ENCODE measurements at places on chromosomes 2 and 18.

GRCh38 chr18:79797518-79798345, at the start of gene KCNG2:
Gene KCNG2 (plus strand): TSS chr18:79797938. CDS start chr18:79863668, 65,730 bp downstream.
- DNase-seq = no peak

DNA sequence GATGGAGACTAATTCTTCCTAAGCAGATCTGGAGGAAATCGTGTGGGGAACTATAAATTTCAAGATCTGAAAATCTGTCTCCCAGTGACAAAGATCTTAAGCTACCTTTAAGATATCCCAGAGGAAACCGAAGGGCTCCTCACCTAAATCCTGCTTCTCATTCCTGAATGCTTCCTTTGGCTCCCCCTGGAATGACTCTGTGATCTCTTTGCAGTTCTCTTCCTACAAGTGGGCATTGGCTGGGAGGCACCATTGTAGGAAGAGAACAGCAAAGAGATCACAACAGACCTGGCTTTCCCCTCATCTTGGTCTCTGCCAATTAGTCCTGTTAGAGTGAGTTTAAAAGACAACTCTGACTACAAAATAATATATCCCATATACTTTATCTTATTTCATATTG, 70.0 kb upstream of the KCNH7 start:
- DNase-seq = no peak

DNA sequence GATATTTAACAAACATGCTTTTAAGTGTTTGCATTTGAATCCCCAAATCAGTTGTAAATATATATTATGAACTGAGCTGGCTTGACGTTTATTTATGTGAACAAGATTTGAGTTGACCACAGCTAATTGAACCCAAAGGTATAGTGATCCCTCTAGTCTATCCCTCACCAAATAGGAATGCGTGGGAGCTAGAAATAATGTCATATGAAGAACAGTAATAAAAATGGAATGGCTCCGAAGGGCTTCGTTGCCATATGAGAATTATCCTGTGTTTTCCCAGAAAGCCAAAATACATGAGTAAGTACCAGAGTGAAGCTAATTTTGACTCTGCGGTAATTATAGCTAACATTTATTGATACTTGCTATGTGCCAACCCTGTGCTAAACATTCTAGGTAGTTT, 142.7 kb downstream of the ADCYAP1 start:
- DNase-seq = no peak

- no peak for DNase-seq
Measured at GRCh38 chr2:181907057-181907456, 15.5 kb downstream of the ITPRID2 start.

- DNase-seq = no peak
Measured at GRCh38 chr2:158043181-158043948, 58.3 kb upstream of the UPP2 start.

GRCh38 chr18:48355276-48356115, 53.7 kb downstream of the ZBTB7C start:
- DNase-seq = no peak

- no peak for DNase-seq
Measured at GRCh38 chr2:238771639-238772038, 76.2 kb upstream of the TWIST2 start.

DNA sequence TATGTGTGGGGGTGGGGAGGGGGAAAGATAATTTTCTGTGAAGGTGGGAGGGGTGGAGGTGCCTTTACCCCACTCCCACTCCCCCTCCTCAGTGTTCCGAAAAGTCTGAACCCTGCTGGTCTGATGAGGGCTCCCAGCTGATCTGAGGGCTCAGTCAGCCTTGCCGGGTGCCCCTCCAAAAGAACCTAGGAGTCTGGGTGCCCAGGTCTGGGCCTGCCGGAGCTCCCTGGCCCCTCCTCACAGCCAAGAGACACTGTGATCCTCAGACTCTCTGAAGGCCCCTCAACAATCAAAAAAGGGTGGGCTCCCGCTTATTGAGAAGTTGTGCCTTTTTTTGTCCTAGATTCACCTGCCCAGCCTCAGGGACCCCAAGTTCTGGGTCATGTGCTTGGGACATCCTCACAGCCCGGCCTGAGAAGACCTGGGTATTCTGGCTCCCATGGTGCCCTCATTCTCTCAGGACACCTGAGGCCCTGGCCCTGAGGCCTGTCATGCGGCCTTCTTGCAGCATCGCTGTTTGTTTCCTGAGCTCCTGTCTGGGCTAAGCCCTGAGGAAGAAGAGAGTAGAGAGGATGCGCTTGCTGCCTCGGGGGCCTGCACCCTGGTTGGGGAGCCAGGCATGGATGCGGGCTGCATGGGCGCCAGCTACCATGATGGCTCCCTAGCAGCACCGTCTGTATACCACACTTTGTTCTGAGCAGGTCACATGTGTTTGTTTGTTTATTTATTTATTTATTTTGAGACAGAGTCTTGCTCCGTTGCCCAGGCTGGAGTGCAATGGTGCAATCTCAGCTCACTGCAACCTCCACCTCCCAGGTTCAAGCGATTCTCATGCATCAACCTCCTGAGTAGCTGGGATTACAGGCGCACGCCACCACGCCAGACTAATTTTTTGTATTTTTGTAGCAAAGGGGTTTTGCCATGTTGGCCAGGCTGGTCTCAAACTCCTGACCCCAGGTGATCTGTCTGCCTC, 44.0 kb downstream of the SDC1 start:
- DNase-seq = no peak

- DNase-seq = no peak
Measured at GRCh38 chr2:239466061-239466754, 65.4 kb upstream of the HDAC4 start.

GRCh38 chr18:28112056-28112470, 64.9 kb downstream of the CDH2 start:
- DNase-seq = no peak

DNA sequence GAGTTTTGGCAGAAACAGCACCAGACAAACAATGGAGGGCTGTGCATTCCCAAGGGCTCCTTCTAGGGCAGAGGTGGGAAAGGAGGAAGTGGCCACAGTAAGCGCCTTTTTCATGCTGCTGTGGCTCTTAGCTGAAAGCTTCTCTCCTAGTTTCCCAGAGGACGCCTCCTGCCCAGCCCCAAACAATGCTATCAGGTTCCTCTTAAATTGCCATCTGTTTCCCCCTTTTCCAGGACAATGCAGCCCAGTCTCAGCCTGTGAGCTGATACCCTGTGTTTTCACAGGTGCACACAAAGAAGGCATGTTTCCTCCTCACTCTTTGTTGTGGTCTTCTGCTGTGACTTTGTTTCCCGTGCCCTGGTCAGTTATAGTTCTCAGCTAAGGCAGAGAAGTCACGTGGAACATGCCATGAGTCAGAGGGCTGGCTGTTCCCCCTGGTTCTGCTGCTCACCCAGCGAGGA, 5.4 kb upstream of the FAM124B start:
- no peak for DNase-seq

GRCh38 chr2:175167076-175167791, 769 bp downstream of the ATF2 start:
- no peak for DNase-seq

DNA sequence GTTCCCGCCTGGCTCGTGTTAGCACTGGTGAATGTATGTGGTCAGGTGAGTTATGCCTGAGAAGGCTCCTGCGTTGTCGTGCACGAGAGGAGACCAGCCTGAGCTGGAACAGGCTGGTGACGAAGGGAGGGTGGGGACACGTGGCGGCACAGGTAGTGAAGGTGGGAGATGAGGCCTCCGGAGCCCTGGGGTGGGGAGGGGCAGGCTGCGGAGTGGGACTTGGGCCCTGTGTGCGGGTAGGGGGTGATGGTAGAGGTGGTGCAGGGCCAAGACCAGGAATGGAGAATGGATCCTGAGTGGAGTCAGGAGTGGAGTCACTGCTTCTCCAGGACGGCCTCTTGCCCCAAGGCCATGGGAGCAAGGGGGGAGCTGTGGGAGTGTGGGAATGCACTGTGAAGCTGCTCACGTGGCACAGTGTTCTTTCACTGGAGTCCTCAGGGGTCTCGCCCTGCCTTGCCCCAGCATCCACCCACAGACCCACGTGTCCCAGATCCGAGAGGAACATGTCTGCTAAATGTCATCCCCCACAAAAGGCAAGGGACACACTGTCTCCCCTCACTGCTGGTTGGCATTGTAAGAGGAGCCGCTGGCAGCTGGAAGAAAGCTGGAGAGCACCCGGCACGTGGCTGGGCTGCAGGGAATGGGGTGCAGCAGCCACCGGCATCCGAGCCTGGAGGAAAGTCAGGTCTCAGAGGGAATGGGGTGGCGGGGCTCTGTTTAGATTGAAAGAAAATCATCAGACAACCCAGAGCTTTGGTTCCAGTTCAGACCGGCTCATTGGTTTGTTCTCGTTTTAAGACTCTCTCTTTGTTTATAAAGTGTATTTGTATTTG, 63.7 kb downstream of the CYP26B1 start:
- DNase-seq = no peak

- no peak for DNase-seq
Measured at GRCh38 chr2:167333245-167333644, 445.0 kb downstream of the XIRP2 start.

- no peak for DNase-seq
Measured at GRCh38 chr2:233429175-233429897, 75.0 kb downstream of the DGKD start.

GRCh38 chr2:34787341-34787740, 1188.2 kb upstream of the FAM98A start:
- DNase-seq = no peak

DNA sequence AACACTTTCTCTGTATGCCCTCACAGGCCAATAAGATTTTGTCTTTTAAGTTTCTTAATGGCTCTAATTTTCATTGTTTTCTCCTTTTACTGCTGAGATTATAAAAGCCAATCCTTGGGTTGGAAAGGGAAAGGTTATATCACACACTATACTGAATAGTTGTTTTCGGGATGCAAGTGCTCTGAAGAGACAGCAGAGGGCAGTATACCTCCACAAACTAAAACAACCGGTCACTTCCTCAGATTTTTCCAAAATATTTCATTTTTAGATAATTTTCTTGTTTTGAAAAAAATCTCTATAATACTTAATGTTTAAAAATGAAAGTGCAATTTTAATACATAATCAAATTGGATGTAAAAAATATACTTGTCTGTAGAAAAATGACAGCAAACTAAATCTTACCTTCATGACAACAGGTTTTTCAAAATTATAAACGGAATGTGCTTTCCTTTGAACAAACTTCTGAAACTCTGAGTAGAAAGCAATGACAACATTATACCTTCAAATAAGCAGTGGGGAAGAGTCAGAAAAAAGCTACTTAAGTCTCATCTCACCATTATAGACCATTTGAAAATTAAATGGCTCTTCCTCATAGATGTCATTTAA, 82.7 kb downstream of the ORC4 start:
- no peak for DNase-seq

DNA sequence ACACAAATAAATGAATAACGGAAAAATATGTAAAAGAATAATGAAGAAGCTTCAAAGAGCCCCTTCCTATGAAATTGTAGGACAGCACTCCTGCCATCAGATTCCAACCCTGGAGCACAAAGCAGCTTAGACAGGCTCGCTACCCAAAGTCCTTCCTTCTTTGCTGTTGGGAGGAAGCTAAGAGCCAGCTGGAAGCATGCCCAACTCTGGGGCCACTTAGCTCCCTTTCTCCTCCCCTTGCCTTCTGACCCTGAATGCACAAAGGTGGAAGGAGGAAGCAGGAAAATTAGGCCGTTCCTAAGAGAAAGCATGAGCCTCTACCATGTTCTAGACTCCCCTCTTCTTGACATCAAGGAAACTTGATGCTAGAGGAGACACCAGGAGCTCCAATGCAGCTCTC, 700.8 kb downstream of the RNF144A start:
- no peak for DNase-seq

- DNase-seq = no peak
Measured at GRCh38 chr2:12556762-12557161, 160.0 kb upstream of the TRIB2 start.

DNA sequence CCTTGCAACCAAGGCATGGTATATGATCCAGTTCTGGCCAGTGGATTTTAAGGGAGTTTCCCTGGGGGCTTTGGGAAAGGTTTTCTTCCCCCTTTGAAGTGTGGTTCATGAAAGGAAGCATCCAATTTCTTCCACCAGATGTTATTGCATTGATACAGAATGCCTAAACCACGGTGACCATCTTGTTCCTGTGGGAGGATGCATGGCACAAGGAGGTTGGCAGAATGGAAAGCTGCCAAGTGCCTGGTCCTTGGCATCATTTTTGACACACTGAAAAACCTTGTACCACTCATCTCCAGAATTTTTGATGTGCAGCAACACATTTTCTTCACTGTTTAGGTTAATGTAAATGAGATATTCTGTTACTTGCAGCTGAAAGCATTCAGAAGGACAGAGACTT, 55.2 kb upstream of the CXCR4 start:
- no peak for DNase-seq

GRCh38 chr18:48159816-48160215, 229.4 kb upstream of the SMAD2 start:
- DNase-seq = no peak

- DNase-seq = no peak
Measured at GRCh38 chr2:238082827-238083226, 17.3 kb upstream of the ESPNL start.

- DNase-seq = no peak
Measured at GRCh38 chr18:14944838-14945237, 196.9 kb downstream of the ANKRD30B start.
